ENCODE measurements at places on chromosomes 3 and 15.

DNA sequence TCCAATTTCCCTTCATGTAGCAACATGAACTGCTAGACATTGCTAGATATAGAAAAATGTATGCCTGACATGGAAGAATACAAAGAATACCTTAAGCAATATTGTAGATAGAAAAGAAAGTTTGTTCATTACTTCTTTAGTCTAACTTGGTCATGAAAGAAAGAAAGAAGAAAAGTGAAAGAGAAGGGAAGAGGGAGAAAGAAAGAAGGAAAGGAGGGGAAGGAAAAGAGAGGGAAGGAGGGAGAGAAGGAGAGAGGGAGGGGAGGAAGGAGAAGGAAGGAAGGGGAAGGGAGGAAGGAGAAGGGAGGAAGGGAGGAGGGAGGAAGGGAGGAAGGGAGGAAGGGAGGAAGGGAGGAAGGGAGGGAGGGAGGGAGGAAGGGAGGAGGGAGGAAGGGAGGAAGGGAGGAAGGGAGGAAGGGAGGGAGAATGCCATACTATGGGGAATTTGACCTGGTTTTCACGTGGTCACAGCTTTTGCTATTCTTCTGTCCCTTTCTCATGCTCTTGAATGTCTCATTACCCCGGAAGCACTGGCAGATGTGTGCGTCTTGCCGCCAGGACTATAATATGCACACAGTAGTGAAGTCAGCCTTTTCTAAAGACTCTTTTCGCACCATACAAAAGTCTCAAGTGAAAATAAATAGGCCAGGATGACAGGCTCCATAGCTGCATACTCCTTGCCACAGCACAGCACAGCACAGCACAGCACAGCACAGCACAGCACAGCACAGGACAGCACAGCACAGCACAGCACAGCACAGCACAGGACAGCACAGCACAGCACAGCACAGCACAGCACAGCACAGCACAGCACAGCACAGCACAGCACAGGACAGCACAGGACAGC, 78.2 kb downstream of the CHAC1 start:
- no peak for DNase-seq

DNA sequence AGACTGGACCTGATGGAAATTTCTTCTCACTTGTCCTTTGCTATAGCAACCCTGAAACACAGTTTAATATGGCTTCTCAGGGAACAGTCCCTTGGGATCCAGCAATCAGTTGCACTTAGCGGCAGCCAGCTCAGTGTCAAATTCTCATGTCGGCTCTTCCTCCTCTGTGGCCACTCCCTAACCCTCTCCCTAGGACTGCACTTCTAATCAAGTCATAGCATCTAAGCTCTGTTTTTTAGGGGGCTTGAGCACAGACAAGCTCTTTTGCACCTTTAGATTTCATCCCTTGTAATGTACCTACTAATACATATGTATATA, 250.5 kb upstream of the TLE3 start:
- DNase-seq: no peak

DNA sequence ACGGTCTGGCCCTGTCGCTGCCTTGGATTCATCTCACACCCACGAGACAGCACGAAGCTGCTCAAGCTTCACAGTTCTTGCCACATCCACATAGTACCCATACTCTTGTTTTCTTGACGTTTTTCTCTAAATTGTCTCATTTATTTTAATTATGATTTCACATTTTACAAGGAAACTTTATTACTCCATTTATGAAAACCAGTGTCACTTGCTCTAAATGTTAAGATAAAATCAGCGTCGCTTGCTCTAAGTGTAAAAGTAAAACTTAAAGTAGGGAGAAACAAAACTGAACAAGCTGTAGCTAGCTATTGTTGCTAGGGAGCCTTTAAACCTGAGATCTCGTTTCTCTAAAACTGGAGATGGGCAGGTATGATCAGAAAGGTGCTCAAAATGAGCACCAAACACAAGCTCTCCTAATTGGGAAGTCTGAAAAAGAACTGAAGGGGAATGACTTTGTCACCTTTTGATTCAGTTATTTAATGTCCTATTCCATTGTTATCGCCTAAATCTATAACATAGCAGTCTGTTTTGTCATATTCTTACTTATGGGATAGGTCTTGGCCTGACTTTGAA, 680 bp downstream of the IFT122 start:
- no peak for DNase-seq

DNA sequence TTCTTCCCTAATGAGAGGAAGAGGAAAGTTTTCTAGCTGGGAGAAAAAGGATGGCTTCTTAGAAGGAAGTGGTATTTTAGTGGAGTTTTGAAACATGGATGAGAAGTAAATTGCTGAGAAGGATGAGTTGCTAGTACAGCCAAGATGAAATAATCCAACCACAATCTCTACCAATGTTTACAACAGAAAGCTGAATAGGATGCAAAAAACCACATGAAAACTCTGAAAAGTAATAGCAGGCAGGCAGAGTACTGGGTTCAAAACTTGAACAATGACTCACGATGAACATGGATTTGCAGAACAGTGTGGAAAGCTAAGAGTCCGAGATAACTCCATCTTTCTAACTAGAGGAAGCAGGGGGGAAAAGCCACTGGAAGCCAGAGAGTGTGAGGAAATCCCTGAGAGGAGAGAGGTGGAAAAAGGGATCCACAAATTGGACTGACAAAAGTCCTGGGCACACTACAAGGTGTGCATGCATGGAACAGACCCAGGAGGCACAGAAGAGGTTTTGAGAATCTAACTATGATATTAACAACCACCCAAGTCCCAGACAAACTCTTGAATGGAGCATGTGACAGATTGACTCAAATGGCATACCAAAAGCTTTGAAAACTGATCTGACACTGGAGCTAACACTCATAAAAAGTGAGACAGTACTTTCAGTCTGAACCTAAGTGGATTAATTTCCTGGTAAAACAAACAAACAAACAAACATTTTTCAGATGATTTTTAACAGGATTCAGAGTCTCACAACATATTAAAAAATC, 76.7 kb downstream of the ST6GAL1 start:
- no peak for DNase-seq

- DNase-seq: no peak
Observed at GRCh38 chr3:127072971-127073783, 90.3 kb downstream of the PLXNA1 start.

GRCh38 chr15:79282371-79283251, at the start of gene ANKRD34C:
ANKRD34C (plus strand) TSS chr15:79282722; CDS start chr15:79293285, 10,563 bp downstream.
- no peak for DNase-seq

- no peak for DNase-seq
Observed at GRCh38 chr15:100726421-100727190, 124.2 kb downstream of the ASB7 start.

DNA sequence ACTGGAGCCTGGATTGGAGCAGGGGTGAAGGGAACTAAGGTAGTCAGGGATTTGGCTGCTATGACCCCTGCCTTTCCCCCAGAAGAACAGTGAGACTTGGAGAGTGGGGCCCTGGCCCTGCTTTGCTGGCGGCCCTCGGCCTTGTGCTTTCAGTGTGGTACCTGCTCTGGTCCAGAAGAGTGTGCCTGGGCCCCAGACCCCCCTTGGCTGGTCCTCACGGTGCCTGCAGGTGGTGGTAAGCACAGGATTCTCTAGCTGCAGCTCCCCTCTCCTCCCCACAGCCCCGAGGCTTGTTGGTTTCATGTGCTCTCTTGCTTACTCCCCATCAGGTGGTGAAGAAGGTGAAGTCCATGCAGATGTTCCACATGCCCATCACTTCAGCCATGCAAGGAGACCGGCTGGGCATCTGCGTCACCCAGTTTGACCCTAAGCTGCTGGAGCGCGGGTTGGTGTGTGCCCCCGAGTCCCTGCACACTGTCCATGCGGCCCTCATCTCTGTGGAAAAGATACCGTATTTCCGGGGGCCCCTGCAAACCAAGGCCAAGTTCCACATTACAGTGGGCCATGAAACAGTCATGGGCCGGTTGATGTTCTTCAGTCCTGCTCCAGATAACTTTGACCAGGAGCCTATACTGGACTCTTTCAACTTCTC, 125.7 kb downstream of the DNAJB8 start:
- DNase-seq: no peak

DNA sequence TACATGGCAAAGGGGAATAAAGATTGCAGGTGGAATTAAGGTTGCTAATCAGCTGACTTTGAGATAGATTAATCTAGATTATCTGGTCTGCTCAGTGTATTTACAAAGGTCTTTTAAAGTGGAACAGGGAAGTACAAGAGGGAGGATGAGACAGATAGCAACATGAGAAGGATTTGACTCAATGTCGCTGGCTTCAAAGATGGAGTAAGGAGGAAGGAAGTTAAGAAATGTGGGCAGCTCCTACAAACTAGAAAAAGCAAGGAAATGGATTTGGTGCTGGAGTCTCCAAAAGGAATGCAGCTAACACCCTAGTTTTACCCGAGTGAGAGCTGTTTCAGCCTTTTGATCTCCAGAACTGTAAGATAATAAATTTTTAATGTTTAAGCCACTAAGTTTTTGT, 180.7 kb upstream of the TTC14 start:
- no peak for DNase-seq
